ENCODE measurements at places on chromosomes 3 and 15.

DNA sequence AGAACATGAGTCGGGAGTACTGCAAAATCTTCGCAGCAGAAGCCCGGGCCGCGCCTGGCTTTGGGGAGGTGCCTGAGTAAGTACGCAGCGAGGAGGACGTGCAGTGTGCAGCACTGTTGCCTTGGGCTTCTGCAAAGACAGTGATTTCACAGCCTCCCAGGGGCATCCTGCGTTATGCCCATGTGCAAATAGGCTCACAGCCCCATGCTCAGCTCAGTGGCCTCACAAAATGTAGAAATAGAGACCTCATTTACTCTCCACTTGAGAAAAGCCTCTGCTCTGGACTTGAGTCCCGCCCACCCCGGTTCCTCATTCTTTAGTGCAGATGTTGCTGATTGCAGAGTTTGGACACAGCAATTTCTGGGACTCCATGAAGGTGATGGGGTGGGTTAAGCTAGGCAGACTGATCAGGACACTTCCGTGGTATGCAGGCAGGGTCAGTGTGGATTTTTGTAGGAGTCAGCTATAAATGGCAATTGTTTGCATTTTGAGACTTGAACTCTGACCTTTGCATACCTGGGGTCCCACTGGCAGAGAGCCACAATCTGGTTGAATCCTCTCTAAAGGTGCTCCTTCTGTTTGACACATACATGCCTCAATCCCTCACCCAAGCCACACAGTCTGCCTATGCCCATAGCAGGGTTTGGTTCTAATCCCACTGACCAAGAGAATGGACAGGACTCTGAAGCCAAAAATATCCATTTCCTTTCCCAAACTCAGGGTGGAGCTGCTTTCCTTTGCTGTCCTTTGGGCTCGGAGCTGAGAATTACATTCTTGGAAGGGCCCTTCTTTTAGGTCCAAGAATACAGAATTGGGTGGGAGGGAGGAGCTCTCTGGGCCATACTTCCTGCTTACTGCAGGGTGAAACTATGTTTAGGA is 20.7 kb upstream of the SLC28A1 start:
- no peak for DNase-seq

- no peak for DNase-seq
These were observed 76.3 kb downstream of the MYLK start for GRCh38 chr3:123807820-123808219.

GRCh38 chr3:111072031-111072921 is 660 bp downstream of the NECTIN3 start:
- DNase-seq, result peak; percentile 41

- DNase-seq, result peak; percentile 20
These were observed 152.8 kb upstream of the BHLHE40 start for GRCh38 chr3:4826237-4827100.

DNA sequence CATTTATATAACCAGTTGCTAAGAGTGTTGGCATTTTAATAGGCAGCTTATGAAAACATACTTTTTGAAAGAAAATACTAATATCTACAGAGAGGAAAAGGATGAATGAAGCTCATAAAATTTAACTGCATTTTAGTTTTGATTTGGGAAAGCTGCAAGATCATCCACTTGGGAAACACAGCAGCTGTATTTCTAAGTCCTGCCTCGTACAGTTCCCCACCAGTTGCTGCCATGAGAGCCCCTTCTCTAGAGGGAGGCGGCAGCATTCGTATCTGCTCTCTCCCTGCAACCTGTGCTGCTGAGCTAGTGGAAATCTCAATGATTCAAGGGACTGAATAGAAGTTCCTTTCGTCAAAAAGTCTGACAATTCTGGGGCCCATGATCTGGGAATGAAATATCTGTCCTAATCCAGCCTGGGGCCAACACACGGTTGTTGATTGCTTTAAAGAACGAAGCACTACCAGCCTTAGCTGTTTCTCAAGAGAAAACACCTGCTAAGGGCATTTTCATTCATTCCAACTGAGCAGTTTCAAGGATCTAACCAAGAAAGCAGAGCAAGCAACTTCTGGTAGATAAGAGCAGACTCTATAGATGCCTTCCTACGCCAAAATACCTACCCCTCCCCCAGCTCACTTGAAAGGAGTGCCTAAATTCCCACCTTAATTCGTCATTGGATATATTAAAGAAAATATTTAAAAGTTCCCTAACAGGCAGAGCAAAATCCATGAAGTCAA is 223.7 kb downstream of the MAGI1 start:
- no peak for DNase-seq

- DNase-seq, result no peak
These were observed 9.6 kb downstream of the TGM4 start for GRCh38 chr3:44883999-44884431.

DNA sequence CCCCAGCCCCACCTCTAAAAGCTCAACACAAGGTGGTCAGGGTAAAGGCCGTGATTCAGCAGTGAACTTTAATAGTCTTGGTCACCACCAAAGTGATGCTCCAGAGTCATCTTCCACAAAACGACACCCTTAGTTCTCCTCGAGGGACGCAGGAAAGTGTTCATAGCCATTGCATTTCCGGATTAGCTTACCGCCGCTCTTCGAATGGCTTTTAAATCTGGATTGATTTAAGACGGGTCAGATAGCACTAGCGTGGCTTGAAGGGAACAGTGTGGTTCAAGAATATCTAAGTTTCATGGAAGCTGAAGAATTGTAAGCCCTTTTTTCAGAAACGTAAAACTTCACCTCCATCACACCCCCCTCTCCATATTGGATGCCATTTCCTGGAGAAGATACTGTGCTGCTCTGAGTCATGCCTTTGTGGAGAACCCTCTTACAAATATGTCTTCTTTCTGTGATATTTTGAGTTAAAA is 829 bp downstream of the RNF7 start:
- no peak for DNase-seq

DNA sequence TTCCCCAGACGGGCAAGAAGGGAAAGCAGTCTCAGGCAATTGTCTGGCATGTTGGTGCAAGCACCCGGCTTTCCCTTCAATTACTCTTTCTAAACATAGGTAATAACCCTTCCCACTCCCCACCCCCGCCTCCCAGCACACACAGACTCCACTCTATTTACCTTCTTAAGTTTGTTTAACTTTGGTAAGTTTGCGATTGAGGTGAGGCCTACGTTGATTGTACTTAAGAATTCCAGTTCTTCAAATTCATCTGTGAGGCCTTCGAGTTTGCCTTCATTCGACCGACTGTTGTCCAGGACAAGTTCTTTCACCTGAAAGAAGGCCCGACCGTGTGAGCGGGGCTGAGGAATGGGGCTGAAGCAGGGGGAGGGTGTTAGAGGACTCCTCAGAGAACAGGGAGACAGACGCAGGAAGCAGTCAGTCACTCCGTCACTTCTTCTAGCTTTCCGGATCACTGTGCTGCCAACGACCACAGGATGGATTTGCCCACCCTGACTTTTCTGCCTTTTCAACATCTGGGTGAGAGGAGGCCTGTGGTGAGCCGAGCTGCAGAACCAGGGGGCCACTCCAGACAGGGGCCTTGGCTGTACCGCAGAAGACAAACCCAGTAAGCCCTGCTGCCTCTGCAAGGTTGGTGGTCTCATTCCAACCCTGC is 33.0 kb downstream of the ANP32A start:
- DNase-seq, result no peak

GRCh38 chr15:51770902-51771301 is 19.5 kb downstream of the TMOD2 start:
- no peak for DNase-seq

DNA sequence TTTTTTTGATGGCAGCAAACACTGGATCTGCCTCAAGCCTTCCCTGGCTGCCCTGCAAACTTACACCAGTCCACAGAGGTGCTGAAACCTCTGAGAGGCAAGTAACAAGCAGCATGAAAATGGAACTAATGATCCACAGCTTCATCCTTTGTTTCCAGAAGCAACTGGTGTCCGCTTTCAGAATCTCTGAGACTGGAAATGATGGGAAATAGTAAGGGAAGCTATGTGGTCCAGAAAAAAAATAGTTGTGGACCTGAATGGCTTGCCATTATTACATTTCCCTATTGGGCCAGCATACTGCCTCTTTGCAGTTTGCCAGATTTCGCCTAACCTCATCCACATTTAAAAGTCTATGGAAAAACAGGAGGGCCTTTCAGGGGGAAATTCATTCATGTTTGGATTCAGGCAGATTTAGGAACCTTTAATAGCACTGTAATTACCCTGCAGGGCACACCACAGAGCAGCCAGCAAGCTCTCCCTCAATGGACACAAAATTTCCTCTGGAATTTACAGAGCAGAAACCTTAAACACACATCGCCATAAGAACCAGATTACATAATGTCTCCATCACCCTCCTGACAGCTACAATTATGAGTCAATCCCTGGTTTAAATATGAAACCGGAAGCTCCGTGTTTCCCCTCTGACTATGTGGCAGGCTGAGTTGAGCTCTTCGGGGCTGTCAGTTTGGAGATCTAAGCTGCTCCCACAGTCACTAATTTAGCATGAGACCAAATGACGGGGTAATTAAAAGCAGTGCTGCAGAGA is 134.4 kb downstream of the TMCO5A start:
- no peak for DNase-seq

GRCh38 chr15:73700041-73700842 is 16.1 kb downstream of the CD276 start:
- peak; percentile 64 for DNase-seq

DNA sequence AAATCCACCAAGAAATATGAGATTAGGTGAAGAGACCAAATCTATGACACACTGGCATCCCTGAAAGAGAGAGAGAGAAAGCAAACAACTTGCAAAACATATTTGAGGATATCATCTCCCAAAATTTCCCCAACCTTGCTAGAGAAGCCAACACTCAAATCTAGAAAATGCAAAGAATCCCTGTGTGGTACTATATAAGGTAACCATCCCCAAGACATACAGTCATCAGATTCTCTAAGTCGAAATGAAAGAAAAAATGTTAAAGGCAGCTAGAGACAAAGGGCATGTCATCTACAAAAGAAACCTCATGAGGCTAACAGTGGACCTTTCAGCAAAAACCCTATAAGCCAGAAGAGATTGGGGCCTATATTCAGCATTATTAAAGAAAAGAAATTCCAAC is 622.1 kb upstream of the LMCD1 start:
- no peak for DNase-seq

- no peak for DNase-seq
These were observed 217.7 kb downstream of the ATP8B4 start for GRCh38 chr15:49901321-49901720.

- DNase-seq, result no peak
These were observed 58.9 kb downstream of the CMTM8 start for GRCh38 chr3:32297366-32297765.

- DNase-seq, result no peak
These were observed 42.0 kb downstream of the IFT57 start for GRCh38 chr3:108180194-108180593.

- no peak for DNase-seq
These were observed 124.1 kb upstream of the RASGRP1 start for GRCh38 chr15:38688761-38689160.

DNA sequence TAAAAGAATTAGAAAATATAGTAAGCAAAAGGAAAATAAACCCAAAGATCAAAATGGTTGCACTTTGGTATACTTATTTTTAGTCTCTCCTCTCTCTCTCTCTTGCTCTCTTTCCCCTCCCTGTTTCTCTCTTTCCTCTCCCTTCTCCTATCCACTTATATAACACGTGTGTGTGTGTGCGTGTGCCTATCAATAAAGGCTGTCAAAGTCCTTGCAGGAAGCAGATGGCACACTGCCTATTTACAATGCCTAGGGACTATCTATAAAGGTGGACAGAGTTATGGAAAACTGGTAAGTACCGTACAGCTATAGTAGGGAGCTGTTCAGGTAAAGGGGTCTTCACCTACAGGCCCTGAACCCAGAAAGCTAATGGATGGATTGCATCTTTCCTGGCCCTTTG is 161.6 kb downstream of the SQOR start:
- DNase-seq, result no peak

DNA sequence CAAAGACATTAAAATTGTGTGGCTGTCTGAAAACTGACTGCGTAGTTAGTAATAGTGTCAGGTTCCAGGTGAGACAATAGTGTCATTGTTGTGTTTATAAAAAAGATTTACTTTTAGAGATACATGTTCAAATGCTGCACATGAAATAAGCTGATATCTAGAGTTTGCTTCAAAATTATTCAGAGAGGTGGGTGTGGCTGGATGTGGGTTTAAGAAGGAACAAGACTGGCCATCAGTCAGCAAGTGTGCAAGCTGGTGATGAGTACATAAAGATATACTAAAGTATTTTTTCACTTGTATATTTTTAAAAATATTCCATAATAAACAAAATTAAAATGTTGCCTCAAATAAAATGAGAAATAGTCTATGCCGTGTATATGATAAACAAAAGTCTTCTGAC is 190.6 kb downstream of the ARRDC4 start:
- DNase-seq, result no peak

DNA sequence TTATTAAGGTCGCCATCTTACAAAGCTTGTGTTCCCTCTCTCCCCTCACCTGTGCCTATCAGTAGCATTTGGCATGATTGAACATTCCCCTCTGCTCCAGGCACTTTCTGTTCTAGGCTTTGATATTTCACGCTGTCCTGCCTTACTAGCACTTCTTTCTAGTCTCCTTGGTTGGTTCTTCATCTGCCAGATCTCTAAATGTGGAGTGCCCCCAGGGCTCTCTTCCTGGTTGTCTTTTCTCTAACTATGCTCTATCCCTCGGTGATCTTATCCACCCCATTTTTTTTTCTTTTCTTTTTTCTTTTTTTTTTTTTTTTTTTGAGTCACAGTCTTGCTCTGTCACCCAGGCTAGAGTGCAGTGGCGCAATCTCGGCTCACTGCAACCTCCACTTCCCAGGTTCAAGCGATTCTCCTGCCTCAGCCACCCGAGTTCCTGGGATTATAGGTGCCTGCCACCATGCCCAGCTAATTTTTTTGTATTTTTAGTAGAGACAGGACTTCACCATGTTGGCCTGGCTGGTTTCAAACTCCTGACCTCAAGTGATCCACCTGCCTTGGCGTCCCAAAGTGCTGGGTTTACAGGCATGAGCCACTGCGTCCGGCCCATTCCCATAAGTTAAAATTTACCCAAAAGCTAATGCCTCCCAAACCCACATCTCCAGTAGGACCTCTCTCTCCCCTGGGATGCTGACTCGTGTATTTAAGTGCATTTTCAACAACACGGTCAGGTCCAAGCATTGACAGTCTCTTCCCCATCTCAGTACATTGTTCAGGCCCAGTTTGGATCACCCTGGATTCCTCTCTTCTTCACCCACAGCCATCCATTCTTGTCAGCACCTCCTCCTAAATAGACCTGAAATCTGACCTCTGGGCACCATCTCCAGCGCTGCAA is 5.2 kb downstream of the NUSAP1 start:
- no peak for DNase-seq

DNA sequence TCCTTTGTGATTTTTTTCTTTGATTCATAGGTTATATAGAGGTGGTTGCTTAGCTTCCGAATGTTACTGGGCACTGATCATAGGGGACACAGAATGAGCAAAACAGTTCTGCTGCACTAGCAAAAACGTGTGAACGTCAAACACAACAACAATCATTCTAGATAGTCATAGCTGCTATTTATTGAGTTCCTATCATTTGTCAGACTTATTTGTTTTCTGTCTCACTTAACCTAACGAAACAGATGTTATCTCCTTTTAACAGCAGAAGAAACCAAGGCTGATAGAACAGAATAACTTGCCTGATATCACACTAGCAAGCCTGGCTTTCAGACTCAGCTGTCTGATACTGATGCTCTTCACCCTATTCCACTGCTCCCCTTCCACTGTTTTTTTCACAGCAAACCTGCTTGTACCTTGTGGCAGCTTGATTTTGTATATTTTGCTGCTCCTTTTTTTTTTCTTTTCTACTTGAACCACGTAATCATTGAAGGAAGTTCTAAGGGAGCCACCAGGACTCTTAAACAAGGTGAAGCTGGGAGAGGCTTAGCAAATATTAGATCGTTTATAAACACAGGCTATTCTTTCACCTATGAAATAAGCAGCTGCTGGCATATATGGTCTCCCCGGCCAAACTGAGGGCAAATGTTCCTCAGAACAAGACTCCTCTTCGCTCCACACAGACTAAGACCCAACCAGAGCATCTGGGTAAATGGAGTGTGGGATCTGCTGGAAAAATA is 78.8 kb downstream of the MCF2L2 start:
- DNase-seq, result no peak

Data from substantia nigra (tissue), 51 donors.